ENCODE measurements at places on chromosomes 1 and 21.

GRCh38 chr1:30000266-30000665, 723.1 kb downstream of the MATN1 start:
- no peak for DNase-seq

GRCh38 chr1:207920444-207921021, 9.6 kb upstream of the CD34 start:
- no peak for DNase-seq

GRCh38 chr1:7010534-7011200, 225.4 kb downstream of the CAMTA1 start:
- DNase-seq, result no peak

GRCh38 chr1:76830373-76830772, 36.9 kb upstream of the ST6GALNAC5 start:
- DNase-seq, result no peak

DNA sequence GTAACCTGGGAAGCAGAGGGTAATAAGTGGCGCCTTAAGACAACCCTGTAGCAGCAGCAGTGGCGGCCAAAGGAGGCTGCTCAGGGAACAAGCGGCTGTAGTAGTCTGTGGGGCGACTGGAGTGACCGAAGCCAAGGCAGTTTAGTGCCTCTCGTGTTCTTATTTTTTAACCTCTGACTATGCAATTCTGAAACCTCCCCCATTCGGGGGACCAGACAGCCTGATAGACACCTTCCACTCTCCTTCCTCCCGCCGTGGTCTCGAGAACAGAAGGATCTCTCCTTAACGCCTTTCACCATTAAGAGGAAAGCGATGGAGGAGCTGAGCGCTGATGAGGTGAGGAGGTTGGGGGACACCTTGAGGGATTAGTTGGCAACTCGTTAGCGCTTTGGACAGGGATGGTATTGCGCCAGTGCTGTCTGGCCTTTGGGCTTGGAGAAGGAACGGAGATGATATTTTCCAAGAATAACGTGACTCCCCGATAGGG, 644 bp downstream of the UBE4B start:
- peak; percentile 41 for DNase-seq

DNA sequence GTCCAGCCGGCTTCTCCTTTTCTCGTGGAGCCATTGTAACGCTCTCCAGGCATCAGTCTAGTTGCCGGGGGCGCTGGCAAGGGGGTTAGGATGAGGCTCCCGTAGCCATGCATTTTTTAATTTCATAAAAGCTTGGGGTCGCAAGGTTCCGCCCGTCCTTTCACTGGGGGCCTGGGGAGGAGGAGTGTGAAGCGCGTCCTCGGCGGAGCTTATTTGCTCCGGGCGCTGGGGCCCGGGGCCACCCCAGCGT, 1.6 kb downstream of the ADGRL2 start:
- no peak for DNase-seq

DNA sequence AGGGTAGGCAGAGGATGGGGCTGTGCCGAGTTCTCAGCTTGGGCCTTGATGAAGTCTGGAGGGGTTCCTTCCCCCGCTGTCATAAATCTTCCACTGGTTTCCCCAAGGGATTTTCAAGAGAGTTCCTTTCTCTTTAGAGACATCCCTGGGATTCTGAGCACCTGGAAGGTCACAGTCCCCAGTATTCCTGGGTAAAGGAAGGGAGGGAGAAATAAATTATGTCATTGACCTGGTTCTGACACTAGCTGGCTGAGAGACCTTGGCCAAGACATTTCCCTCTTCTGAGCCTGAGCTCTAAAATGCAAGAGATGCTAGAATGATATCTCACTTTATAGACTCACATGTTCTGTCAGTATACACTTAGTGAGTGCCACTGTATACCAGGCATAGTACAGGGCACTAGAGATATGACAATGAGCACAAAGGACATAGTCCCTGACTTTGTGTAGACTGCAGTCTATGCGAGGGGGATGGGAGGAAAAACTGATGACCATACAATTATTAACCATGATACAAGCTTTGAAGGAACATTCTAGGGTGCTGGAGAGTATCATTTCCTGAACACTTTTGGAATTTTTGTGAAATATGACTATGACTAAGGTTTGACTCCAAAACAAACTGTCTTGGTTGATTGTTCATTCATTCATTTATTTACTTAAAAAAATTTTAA, 165.8 kb upstream of the JUN start:
- no peak for DNase-seq

GRCh38 chr1:230174471-230175162, 107.6 kb downstream of the GALNT2 start:
- DNase-seq, result no peak

DNA sequence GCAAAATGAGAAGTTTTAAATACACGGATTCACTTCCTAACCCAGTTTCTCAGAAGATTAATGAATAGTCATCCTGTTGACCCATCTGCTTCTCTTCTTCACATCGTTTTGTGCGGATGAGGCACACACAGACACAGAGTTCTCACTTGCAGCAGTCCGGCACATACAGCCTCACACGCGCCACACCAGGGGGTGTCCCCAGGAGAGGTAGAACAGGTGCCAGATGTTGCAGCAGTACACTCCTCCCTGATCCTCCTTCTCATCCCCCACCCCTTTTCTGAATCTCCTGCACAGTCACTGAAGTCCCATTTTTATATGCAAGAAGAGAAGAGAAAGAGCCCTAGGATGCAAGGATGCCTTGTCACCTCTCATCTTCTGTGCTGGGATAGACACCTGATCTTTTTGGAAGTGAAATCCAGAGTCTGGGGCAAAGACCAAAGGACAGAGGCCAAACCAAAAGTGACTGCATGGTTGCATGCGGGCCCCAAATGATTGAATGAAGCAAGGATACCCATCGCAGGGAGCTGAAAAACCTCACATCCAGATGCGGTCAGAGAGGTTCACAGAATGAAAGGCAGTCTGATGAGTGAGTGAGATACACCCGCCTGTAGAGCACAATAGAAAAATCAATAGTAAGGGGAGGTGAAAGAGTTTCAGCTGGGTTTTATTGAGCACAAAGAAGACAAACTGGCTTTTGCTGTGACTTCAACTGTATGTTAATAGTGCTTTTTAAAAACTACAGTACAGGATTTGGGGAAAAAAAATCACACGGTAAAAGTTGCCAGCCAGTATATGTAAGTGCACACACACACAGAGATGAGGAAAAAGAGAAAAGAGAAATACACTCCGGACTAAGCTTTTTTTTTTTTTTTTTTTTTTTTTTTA, 28.9 kb downstream of the PBX1 start:
- DNase-seq, result no peak

DNA sequence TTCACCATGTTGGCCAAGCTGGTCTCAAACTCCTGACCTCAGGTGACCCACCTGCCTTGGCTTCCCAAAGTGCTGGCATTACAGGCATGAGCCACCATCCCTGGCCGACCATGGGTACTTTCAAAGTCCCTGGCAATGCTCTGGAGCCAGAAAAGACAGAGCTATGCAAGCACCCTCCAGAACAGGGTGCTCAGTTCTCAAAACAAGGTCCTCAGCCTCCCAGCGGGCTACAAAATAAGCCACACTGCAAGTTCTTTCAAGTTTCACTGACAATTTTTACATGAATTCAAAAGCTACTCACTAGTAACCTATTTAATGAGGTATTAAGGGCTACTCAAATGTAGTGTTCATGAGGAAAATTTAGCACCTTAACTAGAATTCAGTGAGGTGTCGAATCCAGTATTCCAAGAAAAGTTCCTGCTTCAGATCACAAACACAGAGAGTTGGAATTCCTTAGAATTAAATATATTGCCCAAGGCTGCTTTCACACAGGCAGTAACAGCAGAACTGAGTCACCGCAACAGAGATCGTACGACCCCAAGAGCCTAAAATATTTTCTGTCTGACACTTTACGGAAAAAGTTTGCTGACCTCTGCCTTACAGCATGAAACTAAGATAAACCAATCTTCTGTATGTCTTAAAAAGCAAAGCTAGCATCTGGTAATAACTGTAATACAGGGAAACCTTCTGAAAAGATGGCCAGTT, 60.7 kb downstream of the HSF2BP start:
- DNase-seq, result no peak

DNA sequence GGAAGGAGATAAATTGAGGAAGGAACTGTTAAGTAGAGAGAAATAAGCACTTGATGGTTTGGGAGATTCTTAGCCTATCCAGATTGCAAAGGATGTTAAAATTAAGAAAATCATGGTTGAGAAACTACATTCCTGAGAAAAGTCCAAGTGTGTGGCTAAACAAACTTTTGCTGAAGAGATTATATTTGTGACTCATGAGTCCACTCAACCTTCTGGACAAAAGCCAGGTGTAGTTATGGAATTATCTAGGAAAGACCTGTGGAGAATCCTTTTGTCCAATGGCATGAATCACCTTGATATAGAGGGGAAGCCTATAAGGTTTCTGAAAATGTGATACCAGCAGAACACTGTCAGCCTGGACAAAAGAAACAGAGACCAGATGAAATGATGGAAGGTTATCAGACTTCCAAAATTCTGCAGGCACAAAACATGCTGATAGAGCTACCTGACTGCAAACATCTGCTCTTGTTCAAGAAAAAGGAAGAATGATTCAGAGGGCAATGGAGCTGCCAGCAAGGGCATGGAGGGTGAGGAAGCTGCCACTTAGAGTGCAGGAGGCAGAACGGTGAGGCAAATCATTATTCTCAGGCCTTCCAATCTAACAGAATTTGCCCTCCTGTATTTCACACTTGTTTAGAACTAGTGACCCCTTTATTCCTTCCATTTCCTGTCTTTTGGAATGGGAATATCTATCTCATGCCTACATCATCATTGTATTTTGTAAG, 300.6 kb upstream of the PRMT6 start:
- DNase-seq, result no peak

DNA sequence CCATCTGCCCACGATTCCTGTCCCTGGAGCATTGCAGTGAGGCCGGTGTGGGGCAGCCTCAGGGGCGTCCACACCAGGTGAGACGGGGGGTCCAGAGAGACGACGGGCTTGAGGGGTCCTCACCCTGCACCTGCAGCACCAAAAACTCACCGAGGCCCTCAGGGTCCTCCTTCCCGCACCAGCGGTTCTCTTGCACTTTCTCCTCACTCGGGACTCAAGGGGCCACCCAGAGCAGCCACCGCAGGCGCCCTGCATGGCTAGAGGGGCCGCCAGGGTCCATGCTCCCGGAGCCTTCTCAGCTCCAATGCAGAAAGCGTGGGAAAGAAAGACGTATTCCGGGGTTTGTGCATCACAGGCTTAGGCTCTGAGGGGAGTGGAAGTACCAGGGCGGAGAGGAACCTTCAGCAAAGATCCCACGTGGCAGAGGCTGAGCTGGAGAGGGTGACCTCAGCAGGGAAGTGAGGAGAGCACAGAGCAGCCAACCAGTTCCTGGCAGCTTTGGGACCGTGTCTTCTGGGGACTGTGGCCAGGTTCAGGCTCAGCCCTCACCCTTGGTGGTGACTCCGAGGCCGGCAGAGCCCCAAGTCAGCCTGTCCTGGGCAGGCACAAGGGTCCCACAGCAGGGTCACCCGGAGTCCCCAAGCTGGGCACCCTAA, 19.5 kb upstream of the COL6A2 start:
- DNase-seq, result no peak

DNA sequence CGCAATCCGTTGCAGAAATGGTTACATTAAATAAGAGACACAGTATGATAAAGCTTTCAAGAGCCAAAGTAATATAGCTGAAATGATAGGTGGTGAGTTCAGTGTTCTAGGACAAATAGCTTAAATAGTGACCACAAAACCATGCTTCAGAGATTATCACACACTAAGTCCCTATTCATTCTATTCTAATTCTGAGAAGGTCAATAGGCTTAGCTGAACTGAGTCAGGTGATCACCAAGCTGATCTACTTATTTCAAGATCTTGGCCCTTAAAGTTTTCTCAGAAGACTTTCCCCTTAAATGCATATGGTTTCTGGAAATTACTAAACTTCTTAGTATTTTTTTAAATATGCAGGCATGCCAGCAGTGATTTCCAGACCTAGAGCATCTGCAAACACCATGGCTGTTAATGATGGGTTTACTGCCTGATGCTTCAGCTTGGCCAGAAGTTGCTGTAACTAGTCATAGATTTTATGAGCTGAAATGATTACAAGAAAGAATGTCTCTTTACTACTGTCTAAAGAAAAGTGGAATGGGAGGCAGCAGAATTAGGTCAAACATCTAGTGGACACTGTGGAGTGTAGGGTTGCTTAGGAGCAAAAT, 242.9 kb downstream of the ST6GALNAC3 start:
- DNase-seq, result peak; percentile 3

DNA sequence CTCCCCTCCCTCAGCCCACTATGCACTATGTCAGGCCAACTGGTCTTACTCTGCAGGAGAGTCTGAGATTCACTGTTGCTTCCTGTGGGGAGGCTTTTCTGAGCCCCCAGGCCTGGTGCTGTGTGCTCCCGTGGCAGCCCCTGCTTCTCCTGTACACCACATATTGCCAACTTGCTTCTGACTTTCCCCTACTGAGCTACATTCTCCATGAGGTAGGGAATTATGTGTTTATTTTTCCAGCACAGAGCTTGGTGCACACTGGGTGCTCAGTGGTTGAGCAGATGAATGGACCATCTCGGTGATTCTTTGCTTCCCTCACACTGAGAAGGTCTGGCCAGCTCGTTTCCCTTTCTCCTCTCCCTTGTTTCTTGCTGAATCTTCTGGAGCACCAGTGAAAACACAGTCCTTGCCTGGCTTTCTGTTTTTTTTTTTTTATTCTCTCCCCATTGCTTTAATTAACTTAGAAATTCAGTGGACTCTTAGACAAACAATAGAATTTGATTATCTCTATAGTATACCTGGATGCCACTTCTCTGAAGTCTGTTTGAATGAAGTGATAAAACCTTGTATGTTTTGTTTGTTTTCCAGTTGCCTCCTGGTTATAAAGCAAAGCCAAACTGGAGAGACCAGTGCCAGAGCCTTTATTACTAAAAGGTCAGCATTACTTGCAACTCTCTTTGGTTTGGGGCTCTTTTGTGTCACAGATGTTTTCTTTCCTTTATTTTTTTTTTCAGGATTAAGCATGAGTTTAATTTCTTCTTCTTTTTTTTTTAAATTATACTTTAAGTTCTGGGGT, 50.3 kb upstream of the CNIH3 start:
- DNase-seq, result no peak

DNA sequence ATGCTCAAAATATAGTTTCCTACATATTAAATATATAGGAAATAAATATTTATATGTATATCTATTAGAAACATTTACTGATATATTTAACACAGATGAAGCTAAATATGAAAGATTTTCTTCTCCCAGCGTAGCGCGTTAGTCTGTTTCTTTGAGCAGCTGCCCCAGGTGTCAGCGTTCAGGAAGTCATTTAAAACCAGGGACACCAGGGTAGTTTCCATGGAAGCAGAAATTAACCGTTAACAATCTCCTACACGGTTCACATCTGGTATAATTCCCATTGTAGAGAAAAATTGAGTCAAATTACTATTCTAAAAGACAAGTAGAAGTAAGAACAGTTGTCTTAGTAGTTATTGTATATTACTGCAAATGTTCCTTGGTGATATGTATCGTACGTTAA, 1443.7 kb downstream of the MRPL39 start:
- no peak for DNase-seq

DNA sequence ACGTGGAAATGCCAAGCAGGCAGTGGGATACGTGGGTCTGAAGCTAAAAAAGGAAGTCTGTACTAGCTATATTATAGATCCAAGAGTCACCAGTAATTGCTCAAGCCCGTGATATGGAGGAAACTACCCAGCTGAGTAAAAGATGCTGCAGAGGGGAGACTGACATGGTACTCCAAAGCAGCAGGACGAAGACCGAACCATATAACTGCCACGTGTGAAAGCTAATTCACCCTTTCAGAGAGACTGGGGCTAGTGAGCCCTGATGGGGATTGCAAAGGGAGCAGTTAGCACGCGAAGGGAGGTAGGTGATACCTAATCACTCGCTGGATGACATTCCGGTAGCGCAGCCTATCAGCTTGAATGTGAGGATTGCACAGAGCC, 316 bp downstream of the AP4B1 start:
- DNase-seq, result no peak

GRCh38 chr1:180786624-180787023, 126.1 kb upstream of the KIAA1614 start:
- no peak for DNase-seq

- DNase-seq, result peak; percentile 63
Measured at GRCh38 chr1:10691740-10692125, 104.7 kb downstream of the CASZ1 start.

Data from activated CD4-positive, alpha-beta T cell treated with anti-CD3 and anti-CD28 coated beads, Interleukin-10, Interleukin-2, amounts not matched to agents 100 ng/mL and 50 ng/mL, durations not matched to agents 16 hours and 8 hours (primary cell).